Kidney epithelial cell (primary cell): ENCODE measurements at places on chromosomes 16 and 17. TPM values are rescaled to one million over a fixed set of nuclear protein-coding genes. Genes with fewer than 3 reads are reported as not detected.

The KRT34 gene
- total RNA-seq, result 2.5 and 5.5 TPM in 2 replicates

The APOH gene
- total RNA-seq, result not detected in 2 replicates

The FLCN gene
- 57.6 and 61.0 TPM in 2 replicates for total RNA-seq

The CCL5 gene
- not detected in 2 replicates for total RNA-seq

DNA sequence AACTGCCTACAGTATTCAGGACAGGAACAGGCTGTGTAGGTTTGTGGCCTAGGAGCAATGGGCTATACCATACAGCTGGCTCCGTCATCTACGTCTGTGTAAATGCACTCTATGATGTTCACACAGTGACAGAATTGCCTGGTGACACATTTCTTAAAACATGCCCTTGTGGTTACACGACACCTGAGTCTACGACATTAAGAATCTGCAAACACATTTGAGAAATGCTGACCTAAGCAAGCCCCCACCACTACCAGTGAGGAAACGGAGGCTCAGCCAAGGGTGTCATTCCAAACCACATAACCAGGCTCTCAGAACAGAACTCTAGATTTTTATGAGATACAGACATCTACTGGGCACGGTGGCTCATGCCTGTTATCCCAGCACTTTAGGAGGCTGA, 23.5 kb downstream of the USP36 start:
- DNase-seq, result no peak

- DNase-seq, result no peak
These were observed 130.9 kb downstream of the ANKRD11 start for GRCh38 chr16:89359264-89360147.

GRCh38 chr17:43740541-43740940, 18.1 kb downstream of the SOST start:
- DNase-seq, result no peak

DNA sequence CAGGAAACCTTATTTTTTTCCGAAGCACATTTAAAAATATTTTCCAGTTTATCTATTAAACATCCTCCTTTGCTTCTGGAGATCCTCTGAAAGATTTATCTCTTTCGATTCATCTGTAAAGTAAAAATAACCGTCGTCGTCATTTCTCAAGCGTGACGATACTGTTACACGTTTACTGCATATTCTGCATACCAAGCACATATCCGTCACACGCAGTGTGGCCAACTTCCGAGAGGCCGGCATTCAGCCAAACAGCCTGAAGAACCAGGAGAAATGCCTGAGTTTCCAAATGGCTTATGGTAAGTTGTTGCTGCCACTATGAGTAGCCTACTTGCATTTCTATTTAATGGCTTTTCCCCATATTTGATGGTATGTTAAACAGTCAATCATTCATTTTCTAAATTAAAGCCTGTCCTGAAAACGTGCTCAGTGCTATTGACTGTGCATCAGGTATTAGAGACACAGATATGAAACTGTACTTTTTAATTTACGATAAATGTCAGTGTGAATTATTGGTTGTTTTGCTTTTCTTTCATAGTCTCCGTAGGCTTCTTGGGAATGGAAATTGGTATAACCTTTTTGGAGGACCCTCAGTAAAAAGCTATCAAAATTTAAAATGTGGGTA, 275.7 kb downstream of the WWOX start:
- no peak for DNase-seq

- no peak for DNase-seq
These were observed 9.7 kb downstream of the CCR7 start for GRCh38 chr17:40555296-40556190.

DNA sequence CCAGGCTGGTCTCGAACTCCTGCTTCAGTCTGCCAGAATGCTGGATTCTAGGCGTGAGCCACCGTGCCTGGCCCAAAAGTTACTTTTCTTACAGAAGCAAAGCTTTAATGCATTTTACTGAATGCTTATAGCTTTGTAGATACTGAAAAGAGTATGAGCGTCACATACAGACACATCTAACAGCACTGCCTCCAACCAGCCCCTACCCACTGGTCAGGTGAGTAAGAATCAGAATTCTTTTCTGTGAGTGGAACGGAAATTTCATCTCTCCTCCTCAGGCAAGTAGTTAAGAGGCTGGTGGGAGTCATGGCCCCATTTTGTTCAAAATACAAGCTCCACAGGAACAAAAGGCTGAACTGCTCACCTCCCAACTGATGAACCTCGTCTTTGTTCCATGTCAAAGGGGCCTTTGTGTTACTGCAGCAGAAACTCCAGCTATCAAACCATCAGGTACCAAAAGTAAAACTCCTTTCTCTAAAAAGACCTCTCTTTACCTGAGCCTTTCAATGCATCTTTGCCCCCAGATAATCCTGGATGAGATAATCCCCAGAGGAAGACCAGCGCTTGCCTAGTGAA, 92.4 kb upstream of the RPH3AL start:
- DNase-seq, result no peak
